ENCODE measurements at places on chromosomes 7 and 10.

- DNase-seq = peak; percentile 80
Observed at GRCh38 chr7:70406186-70406949, 725.6 kb upstream of the GALNT17 start.

GRCh38 chr10:73113551-73113950 lies 3.3 kb downstream of the NUDT13 start:
- DNase-seq = peak; percentile 35

DNA sequence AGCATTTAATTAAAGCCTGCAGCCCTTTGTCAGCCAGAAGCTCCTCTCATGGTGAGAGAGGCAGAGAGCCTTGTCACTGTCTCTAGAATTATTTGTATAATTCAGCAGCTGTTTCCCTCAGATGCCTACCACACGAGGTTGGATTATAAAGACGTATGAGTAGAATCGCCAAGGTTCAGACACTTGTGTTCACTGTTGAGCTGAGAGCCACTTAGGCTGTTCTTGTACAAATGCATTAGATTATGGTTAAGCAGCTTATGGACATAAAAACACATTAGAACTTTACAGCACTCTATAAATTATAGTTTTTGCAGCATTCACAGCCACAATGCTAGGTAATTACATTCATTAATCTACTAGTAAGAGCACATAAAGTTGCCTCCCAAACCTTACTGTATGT lies 282.6 kb downstream of the AUTS2 start:
- no peak for DNase-seq

DNA sequence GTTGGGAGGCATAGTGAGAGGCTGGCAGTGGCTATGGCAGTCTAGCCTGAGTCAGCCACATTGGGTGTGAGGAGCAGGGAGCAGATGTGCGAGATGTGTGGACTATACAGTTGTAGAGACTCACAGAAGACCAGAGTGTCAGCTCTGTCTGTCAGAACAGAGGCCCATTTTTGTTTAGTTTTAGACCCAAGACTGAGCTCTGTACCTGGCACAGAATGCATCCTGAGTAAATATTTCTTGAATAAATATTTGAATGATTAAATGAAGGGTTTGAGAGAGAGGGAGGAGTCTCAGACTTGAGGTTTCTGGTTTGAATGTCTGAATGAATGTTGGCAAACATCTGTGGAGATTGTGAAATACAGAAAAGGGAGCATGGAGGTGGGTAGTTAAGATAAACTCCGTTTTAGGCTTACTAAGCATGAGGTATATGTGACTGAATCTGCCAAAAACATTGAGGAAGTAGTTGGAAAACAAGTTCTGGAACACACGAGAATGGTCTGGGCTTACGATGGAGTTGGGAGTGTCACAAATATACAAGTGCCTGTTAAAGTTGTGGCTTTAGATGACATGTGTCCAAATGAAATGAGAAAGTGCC lies 3.6 kb downstream of the SEC23IP start:
- DNase-seq = peak; percentile 61

- no peak for DNase-seq
Observed at GRCh38 chr7:114519240-114519639, 104.6 kb downstream of the FOXP2 start.

GRCh38 chr7:81692146-81692905 lies 77.5 kb downstream of the HGF start:
- DNase-seq = peak; percentile 74

All from fibroblast of skin of right biceps (primary cell).